Dermis microvascular lymphatic vessel endothelial cell (primary cell): ENCODE measurements at places on chromosomes 1 and 21. TPM values are rescaled to one million over a fixed set of nuclear protein-coding genes. Genes with fewer than 3 reads are reported as not detected.

DNA sequence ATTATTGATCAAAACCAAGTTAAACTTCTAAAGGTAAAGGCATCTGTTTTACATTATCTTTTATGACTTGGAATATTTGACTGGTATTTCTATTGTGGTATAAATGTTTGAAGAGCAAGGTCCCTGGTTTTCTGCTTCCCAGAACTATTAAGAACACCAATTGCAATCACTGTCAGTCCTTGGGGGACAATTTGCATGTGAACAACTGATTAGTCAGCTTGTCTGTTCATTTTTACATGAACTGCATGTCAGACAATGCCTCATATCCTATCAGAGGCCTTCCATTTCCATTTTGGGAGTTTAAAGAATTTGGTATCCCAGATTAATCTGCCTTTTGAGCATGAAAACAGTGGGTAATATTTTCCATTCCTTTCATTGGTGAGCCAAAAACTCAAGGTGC, 654.9 kb upstream of the USP24 start:
- no peak for DNase-seq

DNA sequence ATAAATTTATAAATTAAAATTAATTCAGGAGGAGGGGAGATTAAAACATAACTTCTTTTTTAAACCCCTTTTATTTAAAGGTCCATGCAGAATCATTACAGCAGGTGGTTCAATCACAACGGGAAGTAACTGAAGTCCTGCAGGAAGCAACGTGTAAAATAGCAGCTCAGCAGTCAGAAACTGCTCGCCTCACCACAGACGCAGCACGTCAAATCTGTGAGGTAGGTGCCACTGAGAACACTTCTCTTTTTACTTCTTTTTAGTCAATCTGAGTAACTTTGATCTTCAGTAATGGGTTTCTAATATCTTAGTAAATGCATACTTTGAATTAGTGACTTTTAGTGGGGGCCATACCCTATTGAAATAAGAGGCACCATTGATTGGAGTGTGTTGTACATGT, 87.0 kb downstream of the CEP350 start:
- DNase-seq: peak; percentile 10

DNA sequence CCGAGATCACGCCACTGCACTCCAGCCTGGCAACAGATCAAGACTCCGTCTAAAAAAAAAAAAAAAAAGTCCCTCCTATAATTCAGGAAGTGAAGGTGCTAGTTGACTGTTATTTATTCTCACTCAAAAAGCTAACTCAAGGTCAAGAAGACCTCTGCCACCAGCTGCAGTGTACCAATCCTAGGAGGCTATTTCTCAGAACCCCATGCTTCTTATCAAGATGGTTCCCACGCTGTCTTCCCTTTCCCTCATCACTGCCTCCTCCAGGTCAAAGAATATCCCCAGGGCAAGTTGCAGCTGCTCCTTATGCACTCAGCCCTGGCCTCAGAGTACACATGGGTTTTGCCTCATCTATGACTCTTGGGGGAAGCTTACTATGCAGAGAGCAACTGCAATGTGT, 53.6 kb downstream of the RERE start:
- no peak for DNase-seq

GRCh38 chr1:153550827-153551500, 1.9 kb upstream of the S100A3 start:
- DNase-seq: no peak

DNA sequence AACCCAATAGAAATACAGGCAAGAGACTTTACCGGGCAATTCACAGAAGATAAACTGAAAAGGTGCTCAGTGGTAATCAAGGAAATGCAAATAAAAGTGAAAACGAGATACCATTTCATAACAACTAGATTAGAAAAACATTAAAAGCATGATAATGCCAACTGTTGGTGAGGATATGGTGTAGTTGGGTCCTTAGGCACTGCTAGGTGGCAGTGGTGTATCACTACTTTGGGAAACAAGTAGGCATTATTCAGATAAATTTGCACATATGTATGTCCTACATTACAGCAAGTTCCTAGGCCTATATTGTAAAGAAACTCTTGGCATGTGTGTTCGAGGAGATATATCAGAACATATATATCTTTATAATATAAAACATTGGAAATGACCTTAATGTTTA, 31.0 kb downstream of the AZIN2 start:
- peak; percentile 56 for DNase-seq

- DNase-seq: no peak
Measured at GRCh38 chr1:182718311-182718710, 33.9 kb upstream of the RGS8 start.

DNA sequence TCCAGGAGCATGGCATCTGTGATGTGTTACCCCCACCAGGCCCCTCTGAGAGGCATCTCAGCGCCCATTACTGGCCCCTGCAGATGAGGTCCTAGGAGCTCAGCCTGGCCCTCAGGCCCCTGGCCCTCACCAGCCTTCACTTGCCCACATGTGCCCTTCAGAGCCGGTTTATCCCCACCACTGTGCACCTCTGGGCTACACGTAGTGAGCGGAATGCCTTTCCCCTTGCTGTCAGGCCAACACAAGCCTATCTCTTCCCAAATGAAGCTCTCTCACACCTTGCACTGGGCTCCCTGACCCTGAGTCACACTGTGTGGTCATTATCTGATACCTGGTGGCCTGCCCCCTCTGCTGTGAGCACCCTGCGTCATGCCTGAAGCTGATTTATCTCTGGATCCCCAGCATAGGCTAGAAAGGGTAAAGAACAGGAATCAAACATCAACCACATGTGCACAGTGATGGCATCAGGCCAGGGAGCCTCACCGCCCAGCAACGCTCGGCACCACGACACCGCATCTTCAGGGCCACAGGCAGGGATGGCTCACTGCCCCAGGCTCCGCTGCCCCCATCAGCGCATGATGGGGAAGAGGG, 49.1 kb downstream of the GLIS1 start:
- no peak for DNase-seq

GRCh38 chr21:39660191-39660980, 47.6 kb downstream of the B3GALT5 start:
- no peak for DNase-seq

DNA sequence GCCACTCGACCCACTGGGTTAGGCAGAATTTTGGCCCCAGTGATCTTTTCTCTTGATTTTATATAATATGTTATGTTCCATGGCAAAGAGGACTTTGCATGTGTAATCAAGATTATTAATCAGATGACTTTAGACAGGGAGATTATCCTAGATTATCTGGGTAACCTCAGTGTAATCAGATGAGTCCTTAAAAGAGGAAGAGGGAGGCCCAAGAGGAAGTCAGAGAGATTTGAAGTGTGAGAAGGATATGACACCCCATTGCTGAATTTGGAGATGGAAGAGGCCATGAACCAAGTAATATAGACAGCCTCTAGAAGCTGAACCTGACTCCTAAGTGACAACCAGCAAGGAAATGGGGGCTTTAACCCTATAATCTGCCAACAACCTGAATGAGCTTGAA, 117.1 kb upstream of the CSF3R start:
- DNase-seq: no peak

DNA sequence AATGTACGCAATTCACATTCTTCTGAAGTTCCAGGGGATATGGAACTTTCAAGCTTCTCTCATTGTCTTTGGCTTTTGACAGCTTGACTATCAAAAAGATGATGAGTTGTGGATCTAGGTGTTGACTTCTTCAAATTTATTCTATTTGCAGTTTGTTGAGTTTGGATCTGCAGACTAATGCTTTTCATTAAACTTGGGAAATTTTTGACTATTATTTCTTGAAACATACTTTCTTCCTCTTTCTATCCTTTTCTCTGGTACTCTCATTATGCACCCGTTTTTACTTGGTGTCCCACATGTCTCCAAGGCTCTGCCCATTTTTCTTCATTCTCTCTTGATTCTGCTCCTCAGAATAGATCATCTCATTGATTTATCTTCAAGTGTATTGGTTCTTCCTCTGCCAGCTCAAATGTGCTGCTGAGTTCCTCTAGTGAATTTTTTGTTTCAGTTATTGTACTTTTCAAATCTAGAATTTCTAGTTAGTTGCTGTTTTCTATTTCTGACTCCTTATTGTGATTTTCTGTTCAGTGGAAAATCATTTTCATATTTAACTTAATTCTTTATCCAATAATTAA, 49.4 kb downstream of the CYP2J2 start:
- DNase-seq: no peak

- no peak for DNase-seq
Measured at GRCh38 chr1:15525050-15526020, 1.3 kb upstream of the DNAJC16 start.

Gene LCE1F
- total RNA-seq: not detected in 2 replicates

Gene CLCNKA
- total RNA-seq: not detected in 2 replicates

Gene GSTM4
- 1.2 and 1.3 TPM in 2 replicates for total RNA-seq

Gene WLS
- 31.6 and 32.5 TPM in 2 replicates for total RNA-seq

Gene TEX38
- not detected in 2 replicates for total RNA-seq

Gene GIPC2
- total RNA-seq: 31.9 and 37.2 TPM in 2 replicates

Gene NCSTN
- 50.7 and 80.0 TPM in 2 replicates for total RNA-seq

Gene AKNAD1
- total RNA-seq: under 0.01 and 0.13 TPM in 2 replicates
